Activated T-helper 9 cell treated with anti-CD3 and anti-CD28 coated beads, Interleukin-2, amount 50 U/mL, for 16 hours (primary cell): ENCODE measurements at places on chromosomes 7 and 10.

DNA sequence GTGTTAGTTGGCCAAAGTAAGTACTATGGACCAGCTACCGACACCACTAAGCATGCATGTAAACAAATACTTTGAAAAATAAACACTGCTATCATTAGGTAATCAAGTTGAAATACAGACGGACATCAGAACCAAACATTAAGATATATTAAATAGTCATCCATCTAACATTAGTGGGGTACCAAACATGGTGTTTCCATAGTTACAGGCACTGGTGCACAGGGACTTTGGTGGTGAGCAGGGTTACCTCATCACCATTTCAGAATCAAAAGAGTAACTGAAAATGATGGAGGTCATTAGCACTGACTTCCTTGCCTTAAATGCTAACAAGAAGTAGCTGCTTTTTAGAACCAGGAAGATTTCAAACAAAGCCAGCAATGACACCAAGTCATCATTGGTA is 23.9 kb downstream of the EBLN1 start:
- no peak for DNase-seq

- no peak for DNase-seq
These were observed 35.0 kb downstream of the SUFU start for GRCh38 chr10:102538811-102539210.

GRCh38 chr7:35512716-35513115 is 182.2 kb downstream of the HERPUD2 start:
- DNase-seq = no peak

DNA sequence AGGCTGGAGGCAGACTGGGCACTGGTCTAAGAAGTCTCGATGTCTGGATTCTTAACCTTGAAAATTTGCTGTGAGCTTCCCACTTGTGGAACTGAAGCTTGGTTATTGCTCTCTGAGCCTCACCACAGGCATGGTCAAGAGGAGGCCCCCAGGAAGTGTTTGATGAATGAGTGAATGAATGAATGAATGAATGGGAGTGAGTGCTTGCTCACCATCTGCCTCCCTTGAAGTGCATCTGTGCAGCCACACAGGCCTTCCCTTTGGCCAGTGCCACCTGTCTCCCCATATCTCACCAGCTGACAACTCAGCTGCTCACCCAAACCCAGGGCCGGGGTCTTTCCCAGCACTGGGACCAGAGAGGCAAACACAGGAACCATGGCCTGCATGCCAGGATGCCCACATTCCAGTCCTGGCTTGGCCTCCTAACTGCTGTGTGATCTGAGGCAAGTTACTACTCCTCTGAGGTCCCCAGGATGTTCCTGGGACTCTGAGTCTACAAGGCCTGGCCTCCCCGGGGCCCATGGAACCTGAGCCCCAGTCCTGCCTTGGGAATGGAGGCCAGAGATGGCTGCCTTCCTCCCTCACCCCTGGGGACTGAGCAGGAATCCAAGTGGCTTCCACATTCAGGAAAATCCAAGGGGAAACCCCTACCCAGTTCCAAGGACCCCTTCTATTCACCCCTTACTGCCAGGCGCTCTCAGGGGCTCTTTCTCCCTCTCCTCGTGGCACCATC is 51.4 kb upstream of the SLC29A3 start:
- no peak for DNase-seq

- no peak for DNase-seq
These were observed 54.4 kb upstream of the DNAJB12 start for GRCh38 chr10:72409167-72409566.

DNA sequence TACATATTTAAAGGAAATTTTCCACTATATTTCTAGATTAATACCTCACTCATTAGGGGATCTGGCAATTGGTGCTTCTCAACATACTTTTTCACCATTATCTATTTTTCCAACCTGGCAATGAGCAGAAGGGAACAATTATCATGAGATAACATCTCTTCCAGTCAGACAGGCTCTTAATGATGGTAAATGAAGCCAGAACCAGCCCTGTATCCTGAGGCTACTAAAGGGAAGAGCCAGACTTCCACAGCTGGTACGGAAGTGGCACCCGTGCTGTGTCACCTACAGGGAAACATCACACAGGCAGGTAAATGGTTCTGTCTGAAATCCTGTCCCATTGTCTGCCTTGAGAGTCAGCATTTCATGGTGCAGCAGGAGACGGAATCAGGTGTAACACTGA is 75.9 kb downstream of the ELMO1 start:
- no peak for DNase-seq

DNA sequence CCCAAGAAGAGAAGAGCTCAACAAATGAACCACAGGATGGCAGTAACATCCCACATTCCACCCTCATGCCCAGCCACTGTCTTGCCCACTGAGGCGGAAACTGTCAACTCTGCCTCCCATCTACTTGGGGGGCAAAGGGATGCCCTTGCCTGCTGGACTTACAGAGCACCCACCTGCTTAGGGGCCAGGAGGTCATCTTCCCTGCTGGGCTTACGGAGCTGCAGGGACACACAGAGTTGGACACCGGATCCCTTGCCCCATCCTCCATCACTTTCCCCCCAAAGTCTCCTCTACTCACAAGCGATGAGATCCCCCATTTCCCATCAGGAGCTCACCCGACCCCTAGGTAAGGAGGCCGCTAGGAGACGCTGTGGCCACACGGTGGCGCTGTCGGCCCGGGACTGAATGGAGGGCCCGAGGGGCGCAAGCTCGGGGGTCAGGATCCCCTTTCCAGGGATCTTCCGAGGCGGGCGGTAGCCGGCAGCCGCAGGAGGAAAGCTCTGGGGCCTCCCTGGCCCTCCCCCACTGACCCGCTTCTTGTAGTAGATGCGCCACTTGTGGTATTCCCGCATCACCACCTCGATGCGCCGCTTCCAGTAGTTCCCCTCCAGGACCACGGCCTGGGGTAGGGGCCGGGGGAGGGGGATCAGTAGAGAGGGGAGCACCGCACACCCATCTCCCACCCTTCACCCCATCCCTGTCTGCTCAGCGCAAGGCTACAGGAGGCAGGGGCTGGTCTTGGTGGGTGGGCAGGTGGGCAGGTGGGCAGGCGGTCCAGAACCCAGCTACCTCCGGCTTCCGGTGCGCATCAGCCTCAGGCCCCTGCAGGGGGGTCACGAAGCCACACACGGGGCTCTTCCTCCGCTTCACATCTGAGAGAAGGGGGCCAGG is 17.3 kb downstream of the MLXIPL start:
- DNase-seq = peak; percentile 56

- DNase-seq = no peak
These were observed 46.1 kb upstream of the SEPTIN7 start for GRCh38 chr7:35754741-35755140.

DNA sequence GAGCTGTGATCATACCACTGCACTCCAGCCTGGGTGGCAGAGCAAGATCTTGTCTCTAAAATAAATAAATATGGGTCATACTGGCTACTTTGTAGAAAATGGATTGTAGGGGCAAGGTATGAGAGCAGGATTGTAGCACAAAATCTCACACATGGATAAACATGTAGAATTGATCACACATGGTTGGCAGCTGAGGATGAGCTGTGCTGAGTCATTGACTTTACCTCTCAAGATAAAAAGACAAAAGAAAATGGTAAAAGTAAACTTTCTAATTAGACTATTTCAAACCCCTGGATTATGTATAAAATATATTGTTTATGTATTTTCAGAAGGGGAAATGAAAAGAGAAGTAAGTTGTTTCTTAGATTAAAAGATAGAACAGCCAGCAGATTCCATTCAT is 69.3 kb downstream of the APBB1IP start:
- no peak for DNase-seq

DNA sequence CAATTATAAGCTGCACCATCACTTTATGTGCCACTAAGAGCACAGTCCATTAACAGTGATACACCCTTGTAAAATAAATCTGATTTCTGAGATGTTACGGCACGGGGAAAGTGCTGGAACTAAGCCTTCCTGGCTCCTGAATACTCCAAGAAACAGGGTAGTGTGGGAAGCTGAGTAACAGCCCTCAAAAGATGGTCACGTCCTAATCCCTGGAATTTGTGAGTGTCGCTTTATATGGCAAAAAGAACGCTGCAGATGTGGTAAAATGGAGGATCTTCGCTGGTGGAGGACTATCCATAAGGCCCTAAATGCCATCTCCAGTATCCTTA is 13.5 kb downstream of the ESYT2 start:
- DNase-seq = no peak

GRCh38 chr7:190196-190595 is 2.2 kb upstream of the FAM20C start:
- DNase-seq = no peak

DNA sequence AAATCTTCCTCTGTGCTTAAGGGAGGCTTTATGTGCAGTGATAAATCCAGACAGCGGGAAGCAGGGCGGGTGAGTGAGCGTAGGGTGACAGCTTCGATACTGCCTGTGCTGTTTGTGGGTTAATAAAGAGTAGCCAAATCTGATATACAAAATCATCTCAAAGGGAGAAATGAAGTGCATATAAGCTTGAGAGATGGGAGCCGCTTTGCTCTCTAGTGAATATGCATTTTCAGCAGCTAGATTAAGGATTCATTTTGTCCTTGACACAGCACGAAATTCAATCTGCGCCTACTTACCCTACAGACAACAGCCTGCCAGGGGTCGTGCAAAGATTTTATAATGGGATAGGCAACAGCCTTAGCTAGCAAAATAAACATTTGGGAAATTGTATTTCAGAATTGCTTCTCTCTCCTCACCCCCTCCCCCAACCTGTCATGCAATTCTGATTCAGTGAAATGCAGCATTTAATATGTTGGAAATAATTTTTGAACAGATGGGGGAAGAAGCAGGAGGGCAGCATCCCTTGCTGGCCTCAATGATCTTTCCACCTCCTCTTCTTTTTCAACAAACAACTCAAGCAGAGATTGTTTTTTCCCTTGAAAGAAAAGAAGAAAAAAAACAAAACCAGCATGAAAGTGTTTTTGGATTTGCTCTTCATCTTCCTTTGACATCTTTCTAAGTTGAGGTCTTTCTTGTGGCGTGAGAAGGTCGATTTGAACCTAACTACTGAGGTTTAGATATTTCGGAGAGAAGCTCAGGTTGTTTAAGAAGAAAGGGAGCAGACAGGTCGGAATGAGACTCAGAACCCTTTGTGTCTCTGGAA is 117.9 kb downstream of the AOAH start:
- DNase-seq = no peak

- no peak for DNase-seq
These were observed 108.6 kb downstream of the SRI start for GRCh38 chr7:88111140-88111743.

DNA sequence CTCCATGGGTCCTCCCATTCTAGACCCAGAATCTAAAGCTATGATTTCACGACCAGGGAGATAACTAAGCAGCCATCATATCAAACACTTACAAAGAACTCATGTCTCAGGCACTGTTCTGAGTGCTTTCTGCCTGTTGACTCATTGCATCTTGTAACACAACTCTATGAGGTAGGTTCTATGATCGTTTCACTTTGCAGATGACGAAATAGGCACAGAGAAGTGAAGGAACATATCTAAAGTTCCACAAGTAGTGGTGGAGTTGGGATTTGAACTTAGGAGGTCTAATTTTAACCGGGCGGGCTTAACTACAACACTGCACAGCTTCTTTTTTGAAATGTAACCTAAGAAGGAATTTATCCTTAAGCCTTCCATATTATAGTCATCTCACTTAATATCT is 2.9 kb downstream of the RBP4 start:
- DNase-seq = no peak

- DNase-seq = no peak
These were observed 43.6 kb upstream of the DPYSL4 start for GRCh38 chr10:132143162-132143561.

GRCh38 chr10:79393924-79394610 is 46.8 kb downstream of the PPIF start:
- DNase-seq = no peak

DNA sequence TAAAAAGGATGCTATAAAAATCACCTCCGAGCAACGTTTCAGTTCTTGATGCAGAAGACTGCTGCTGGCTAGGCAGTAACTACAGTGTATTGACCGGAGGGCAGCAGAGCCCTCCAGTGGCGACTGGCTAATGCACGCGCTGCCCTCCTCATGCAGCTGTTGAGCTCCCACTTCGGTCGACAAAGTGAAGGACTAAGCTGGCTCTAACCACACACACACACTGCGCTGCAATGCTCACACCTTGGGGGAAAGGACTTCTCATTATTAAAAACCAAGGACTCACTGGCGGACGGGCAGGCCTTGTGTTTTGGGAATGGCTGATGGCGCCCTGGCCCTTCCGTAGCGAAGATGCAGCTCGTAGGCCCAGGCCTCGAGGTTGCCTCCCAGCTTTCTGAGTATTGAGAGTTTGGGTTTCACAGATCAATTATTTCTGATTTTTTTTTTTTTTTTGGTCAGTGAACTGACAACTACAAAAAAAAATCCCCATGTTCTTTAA is 120.9 kb upstream of the DIP2C start:
- DNase-seq = no peak

GRCh38 chr10:73814896-73815718 is 3.7 kb upstream of the NDST2 start:
- no peak for DNase-seq

- no peak for DNase-seq
These were observed 556.1 kb downstream of the KCNMA1 start for GRCh38 chr10:77081481-77081891.

DNA sequence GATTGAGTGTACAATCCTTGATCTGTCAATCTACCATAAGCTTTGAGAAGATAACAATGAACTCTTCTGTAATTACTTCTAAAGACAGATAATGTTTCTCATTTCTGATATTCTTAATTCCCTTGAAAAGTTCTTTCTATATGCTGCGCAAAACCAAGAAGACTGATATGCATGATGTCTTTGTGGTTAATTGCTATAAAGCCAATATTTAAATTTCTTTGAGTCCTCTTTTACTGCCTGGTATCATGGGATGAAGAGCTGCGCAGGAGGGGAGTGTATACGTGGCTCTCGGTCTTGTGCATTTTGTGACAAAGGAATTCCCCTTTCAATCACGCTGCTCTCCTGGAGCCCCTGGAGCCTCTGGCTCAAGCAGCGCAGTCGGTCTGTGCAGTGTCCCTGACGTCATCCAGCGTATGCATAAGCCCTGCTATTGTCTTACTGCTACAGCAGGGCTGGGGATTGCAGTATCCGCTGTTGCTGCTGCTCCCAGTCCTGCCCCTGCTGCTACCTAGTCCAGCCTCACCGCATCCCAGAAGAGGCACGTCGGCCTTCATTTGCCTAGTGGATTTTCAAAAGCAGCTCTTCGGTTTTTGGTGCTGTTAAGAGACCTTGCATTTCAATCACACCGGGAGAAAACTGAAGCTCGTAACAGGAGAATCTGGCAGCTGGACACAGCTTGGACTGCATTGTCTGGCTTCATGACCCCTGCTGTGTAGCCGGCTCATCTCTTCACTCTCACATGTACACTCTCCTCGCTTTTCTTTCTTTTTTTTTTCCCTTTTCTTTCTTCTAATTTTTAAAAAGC is 66.7 kb downstream of the ST7 start:
- no peak for DNase-seq
